Renal pelvis (tissue), 12 donors: ENCODE measurements at places on chromosomes 11 and 22. TPM values are rescaled to one million over a fixed set of nuclear protein-coding genes. Genes with fewer than 3 reads are reported as not detected.

The NTM gene
- 44.8 TPM for polyA plus RNA-seq

The PLAAT5 gene
- polyA plus RNA-seq = 0.48 TPM

The NECTIN1 gene
- polyA plus RNA-seq = 39.6 TPM

The SGSM1 gene
- polyA plus RNA-seq = 2.0 TPM

The HDAC10 gene
- 29.8 TPM for polyA plus RNA-seq

The C11orf97 gene
- polyA plus RNA-seq = 0.33 TPM

- no peak for DNase-seq
Observed at GRCh38 chr11:72160319-72160718, 24.8 kb downstream of the FOLR3 start.

DNA sequence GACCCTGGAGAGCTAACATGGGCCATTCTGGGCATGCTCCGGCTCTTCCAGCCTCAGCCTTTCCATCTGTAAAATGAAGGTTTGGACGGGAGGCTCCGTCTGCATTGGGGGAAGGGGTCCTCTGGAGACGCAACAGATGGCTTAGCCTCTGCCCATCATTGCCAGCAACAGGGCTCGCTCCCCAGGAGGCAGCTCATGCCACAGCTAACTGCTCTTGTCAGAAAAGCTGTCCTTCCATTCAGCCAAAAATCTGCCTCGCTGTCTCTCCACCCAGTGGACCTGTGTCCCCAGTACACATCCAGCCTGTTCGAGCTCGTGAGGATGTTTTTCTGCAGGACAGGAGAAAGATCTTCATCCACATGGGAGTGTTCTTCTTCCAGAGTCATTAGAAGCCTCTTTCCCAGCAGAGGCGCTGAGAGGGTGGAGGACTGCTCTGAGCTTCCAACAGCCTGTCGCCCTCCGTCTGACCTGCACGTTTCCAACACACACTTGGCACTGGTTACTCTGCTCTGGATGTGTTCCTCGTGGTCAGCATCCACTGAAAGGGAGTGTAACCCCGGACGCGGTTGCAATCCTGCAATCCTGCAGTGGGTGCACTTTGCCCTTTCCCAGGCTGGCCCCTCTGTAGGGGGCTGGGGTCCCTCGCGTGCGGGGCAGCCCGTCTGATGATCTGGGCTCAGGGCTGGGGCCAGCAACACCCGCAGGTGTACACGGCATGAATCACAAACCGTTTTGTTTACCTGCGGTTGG, 1340.9 kb downstream of the TBC1D22A start:
- no peak for DNase-seq

DNA sequence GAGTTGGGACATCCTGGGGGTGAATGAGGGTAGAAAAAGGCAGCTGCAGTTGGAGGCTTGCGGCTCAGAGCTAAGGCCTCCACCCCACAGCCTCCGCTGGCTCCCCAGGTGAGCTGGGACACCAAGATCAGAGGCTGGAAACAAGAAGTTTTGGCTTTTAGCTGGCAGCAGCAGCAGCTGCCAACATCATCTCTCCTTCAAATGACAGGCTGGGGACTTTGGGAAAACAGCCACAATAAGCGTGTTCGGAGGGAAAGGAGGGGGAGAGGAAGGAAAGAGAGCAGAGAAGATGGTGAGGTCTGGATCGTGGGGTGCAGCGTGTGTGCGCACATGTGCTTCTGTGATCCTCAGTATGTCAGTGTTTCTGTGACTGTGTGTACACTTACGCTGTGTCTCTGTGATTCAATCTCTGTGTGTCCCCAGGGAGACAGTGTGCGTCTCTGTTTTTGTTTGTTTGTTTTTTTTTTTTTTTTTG, 62.0 kb upstream of the RASD2 start:
- no peak for DNase-seq

GRCh38 chr11:83921447-83922192, 635.5 kb upstream of the CCDC90B start:
- DNase-seq = no peak

GRCh38 chr11:119436711-119437110, 13.7 kb upstream of the THY1 start:
- no peak for DNase-seq

- DNase-seq = no peak
Observed at GRCh38 chr11:64340671-64341335, 799 bp downstream of the CCDC88B start.

GRCh38 chr22:23001463-23001862, 68.9 kb upstream of the GNAZ start:
- DNase-seq = no peak

- DNase-seq = no peak
Observed at GRCh38 chr22:35556666-35557065, 16.0 kb downstream of the RASD2 start.
